ENCODE measurements at places on chromosomes 2 and 18.

- no peak for DNase-seq
Observed at GRCh38 chr2:169738566-169739229, 5.1 kb downstream of the KLHL23 start.

- no peak for DNase-seq
Observed at GRCh38 chr2:176781570-176782217, 430.9 kb upstream of the HNRNPA3 start.

GRCh38 chr2:147847746-147848391 lies 3.0 kb downstream of the ACVR2A start:
- no peak for DNase-seq

DNA sequence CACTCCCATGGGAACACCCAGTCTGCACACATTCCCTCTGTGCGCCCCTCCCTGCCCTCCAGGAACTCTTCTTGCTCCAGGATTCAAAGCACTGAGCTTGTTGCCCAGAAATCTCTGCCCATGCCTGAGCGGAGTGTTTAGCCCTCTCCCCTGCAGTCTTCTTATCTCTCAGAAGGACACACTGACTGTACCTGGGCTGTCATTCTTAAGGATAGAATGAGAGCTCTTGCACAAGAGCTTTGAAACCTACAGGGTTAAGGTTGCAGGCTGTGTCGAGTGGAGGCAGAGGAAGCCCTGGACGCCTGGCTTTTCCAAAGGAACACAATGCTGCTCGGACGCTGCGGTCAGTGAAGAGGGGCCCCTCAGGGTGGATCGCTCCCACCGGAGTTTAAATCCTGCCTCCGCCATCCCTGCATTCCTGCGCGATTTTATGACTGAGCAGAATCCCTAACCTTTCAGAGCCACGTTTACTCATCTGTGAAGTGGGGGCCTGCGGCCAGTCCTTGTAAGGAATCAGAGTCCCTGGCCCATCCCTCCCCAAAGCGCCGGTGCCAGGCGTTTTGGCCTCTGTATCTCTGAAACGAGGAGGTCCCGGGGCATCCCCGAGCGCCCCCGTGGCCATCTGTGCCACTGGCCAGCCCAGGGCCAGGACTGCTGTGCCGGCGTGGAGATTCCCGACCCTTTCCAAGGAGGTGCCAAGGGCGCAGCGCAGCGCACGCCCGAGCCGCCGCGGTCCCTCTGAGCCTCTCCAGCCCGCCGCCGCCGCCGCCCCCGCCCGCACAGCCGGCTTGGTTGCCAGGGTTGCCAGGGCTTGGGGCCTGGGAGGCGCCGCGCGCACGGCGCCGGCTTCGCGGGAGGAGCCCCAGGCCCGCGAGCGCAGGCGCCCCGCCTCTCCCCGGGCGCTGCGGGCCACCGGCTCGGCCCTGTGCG lies 58.9 kb downstream of the FAM168B start:
- no peak for DNase-seq

DNA sequence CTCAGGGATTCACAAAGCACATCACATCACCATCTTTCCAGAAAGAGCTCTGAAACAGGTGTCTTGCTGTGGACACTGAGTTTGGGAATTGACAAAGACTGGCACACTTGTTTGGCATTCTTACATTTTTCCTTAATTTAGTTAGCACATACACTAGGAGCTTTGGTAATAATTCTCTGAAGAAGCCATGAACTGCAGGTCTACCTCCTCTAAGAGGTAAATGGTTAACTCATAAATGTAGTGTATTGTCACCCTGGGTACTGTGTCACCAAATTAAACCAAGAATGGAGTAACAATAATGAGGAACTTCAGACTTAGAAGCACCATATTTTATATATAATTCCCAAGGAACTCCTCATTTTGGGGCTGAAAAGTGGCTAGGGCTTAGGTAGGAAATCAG lies 22.6 kb downstream of the EIF4E2 start:
- no peak for DNase-seq

GRCh38 chr18:45222180-45222579 lies 393.1 kb upstream of the SLC14A2 start:
- no peak for DNase-seq

- no peak for DNase-seq
Observed at GRCh38 chr18:5164903-5165302, 32.2 kb downstream of the AKAIN1 start.

All from non-pigmented ciliary epithelial cell (primary cell).